ENCODE measurements at places on chromosomes 2 and 18. TPM values are rescaled to one million over a fixed set of nuclear protein-coding genes. Genes with fewer than 3 reads are reported as not detected.

DNA sequence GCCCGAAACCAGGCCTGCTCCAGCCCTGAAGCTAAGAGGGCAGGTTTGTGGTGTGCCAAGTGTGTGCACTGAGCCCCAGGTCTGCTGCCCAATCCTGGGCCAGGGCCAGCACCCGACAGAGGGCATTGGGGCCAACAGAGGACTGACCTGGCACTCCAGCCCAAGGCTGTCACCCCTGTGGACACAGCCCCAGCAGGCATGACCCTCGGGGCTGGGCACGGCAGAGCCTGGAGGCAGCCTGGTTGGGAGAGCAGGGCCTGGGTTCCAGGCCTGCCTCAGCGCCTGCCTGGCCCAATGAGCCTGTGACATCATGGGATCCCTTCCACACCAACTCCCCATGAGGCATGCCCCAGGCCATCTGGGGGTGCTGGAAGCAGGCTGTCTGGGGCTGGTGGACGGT, 10.8 kb upstream of the SNED1 start:
- DNase-seq: no peak

- DNase-seq: no peak
Measured at GRCh38 chr2:147441182-147441581, 403.6 kb upstream of the ACVR2A start.

DNA sequence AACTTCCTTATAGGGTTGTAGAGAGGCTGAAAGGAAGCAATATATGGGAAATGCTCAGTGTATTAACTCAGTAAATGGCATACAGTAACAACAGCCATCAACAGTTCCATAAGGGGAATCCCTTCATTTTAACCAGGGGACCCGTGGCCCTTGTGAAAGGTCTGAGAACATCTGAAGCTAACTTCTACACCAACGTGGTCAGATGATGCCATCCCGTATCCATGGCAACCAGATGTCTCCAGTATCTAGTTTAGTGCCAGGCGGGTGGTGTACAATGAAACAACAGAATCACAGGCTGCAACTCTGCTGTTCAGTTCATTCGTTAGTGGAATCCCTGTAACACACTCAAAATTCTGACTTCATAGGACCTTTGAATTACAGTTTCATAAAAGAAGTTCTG, 162.3 kb downstream of the TGIF1 start:
- no peak for DNase-seq

Gene FBXO48
- 0.98 TPM for total RNA-seq

- no peak for DNase-seq
Measured at GRCh38 chr18:3691705-3692104, 241.7 kb downstream of the TGIF1 start.

- no peak for DNase-seq
Measured at GRCh38 chr2:71003396-71003795, 8.7 kb upstream of the TEX261 start.

- no peak for DNase-seq
Measured at GRCh38 chr2:173148520-173148919, 72.9 kb downstream of the MAP3K20 start.

DNA sequence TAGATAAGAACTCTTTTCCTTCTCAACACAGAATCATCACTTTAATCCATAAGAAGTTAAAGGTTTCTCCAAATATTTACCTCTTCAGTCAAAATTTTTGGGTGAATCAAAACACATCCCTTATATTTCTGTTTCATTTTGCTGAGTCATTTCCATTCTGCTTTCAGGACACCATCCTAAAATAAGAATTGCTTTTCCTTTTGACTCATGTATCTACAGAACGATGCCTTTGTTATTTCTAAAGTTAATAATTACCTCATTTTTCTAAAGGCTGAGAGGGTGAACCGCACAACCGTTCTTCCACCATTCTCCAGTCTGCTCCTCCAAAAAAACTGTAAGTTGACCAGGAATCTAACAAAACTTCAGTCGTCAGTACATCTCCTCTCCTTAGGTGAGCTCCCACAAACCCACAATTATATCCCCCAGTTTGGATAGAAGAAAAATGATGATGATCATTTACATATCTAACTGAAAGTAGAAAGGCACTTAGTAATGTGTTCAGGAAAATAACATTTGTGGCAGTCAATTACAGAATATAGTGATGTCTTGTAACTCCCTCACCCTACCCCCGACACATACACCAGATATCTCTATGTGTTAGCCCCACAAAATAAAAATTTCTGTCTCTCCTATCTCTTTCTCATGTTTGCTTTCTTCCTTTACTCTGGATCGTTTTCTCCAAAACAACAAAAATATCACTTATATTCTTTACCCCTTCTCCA, 162.5 kb downstream of the RAD51AP2 start:
- DNase-seq: no peak

GRCh38 chr2:47950340-47951301, 44.3 kb upstream of the FBXO11 start:
- no peak for DNase-seq

- peak; percentile 66 for DNase-seq
Measured at GRCh38 chr2:98028931-98029717, 33.4 kb upstream of the TMEM131 start.

DNA sequence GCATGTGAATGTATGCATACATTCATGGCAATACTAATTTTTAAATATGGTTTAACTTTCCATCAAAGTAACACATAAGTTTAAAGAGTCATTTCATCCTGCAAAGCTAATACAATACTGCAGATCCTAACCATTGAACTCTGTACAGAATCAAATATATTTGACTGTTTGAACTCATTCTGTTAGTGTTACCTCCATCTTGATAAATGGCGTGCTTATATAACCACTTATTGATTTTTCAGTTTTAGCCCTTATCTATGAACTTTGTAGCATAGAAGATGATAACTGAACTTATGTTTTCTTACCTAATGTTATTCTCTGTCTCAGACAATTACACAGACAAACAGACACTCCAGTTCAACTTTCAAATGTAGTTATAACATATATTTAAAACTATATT, 731.0 kb upstream of the LRATD1 start:
- no peak for DNase-seq
